ENCODE measurements at places on chromosomes 6 and 20.

GRCh38 chr6:62354261-62354660, 68.2 kb upstream of the KHDRBS2 start:
- DNase-seq = no peak

- no peak for DNase-seq
Measured at GRCh38 chr6:134928151-134928900, 21.6 kb downstream of the ALDH8A1 start.

DNA sequence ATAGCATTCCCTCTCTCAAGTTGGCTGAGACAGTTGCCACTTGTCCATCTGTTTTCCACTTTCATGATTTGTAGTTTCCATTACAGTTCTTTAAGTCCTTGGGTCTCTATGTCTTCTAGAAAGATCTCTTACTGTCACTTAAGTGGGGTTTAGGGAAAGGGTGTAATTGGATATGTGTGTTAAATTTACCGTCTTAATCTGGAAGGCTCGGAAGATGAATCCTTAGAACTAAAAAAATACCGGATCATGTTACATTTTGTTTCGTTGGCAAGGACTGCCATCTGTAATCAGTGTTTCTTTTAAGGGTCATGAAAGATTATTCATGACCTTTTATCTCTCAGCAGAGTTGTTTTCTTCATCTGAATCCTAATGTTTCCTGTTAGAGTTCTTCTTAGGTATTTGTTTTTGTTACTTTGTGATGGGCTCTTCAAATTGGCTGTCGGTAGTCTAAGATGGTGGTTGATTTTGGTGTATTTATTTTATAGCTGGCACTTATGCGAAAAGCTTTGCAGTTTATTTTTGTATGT, 21.8 kb upstream of the BTBD3 start:
- no peak for DNase-seq

DNA sequence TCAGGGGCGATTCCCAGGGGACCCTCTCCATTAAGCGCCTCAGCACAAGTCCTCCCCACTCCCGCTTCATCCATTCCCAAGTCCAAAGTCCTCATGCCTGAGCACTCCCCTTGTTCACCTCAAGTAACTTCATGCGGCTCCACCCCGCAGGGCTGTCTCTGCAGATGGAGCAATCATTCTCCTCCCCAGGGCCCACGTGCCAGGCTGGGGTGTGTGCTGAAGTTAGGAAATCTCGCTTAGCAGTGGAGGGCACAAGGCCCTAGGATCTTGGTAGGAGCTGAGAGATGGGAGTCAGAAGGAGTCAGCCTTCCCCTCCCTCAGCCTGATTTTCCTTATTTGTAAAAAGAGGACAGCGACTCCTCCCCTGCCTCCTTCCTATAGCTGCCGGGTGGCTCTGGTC, 3.5 kb downstream of the TGM3 start:
- DNase-seq = no peak

- no peak for DNase-seq
Measured at GRCh38 chr6:116596815-116597214, 19.5 kb upstream of the RSPH4A start.

DNA sequence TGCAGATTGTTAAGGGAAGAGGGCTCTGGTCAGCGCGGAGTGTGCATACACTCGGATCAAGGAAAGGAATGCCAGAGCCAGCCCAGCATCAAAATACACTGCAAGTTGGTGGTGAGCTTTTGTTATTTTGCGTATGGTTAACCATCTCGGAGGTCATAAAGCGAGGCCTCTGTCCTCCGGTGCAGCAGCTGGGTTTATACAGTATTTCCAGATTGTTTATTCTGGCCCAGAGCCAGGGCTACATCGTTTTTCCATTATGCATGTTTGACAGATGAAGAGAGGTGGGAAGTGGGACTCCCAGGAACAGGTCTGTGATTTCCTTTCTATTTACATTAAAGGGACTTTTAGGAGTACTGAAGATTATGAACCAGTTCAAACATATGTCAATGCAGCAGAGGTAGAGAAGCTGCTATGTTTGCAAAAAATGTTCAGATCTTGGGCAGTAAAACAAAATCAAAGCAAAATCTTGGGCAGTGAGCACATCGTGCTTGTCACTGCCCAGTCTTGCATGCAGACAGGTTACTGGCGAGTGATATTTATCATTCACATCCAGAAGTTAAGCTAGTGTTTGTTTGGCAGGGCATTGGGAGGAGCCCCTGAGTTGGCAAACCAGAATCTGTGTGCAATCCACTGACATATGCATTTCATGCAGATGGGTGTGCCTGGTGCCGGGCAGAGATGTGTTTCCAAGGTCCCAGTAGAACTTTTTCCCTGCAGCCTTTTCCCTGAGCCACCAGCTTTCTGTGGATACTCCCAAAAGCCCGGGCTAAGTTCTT, 256.3 kb upstream of the TAB2 start:
- no peak for DNase-seq

DNA sequence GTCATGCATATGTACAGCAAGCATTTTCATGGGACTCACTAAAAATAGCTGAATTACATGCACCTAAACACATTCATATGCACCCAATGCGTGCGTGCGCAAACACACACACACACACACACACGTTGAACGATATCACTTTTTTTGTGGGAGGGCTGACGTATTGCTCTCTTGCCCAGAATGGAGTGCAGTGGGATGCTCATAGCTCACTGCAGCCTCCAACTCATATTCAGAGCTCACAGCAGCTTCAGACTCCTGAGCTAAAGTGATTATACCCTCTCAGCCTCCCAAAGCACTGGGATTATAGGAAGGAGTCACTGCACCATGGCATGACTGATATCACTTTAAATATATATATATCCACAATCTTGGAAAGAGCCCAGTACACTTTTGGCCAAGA, 620.4 kb upstream of the MANEA start:
- DNase-seq = no peak

GRCh38 chr20:46622165-46622564, 29.1 kb downstream of the SLC13A3 start:
- DNase-seq = no peak

GRCh38 chr6:41921712-41921998, 356 bp downstream of the BYSL start:
- DNase-seq = no peak

GRCh38 chr6:45838451-45838850, 177.2 kb downstream of the CLIC5 start:
- no peak for DNase-seq

DNA sequence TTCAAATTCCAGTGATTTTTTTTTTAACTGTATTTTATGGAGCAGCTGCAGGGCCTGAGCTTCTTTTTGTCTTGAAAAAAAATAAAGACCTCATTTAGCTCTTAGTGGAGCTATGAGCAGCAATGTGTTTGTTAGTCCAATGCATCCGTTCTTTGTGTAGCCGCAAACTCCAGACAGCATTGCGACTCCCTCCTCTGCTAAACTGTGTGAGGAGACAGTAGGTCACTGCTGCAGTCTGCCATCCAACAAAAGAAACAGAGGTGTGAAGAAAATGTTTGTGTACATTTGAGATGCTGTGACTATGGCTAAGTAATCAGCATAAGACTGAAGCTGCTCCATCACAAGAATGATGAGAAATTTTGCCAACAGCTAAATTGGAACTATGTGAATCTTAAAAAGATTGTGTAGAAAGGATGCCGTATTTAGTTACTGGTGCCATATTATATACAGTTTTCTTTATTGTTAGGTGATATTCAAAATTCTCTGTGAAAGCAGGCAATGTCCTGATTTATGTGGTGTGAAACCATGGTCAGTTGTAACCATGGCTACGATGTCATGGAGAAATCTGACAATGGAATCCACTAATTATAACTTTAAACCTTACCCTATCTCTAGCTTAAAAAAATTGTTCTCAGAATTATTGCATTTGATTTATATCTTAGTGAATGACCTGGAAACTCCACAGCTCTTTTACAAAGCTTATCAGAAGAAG, 428.8 kb upstream of the EPHA7 start:
- no peak for DNase-seq

- no peak for DNase-seq
Measured at GRCh38 chr6:163243692-163244589, 170.6 kb upstream of the QKI start.

GRCh38 chr20:50330504-50331313, 140.1 kb downstream of the CEBPB start:
- no peak for DNase-seq

DNA sequence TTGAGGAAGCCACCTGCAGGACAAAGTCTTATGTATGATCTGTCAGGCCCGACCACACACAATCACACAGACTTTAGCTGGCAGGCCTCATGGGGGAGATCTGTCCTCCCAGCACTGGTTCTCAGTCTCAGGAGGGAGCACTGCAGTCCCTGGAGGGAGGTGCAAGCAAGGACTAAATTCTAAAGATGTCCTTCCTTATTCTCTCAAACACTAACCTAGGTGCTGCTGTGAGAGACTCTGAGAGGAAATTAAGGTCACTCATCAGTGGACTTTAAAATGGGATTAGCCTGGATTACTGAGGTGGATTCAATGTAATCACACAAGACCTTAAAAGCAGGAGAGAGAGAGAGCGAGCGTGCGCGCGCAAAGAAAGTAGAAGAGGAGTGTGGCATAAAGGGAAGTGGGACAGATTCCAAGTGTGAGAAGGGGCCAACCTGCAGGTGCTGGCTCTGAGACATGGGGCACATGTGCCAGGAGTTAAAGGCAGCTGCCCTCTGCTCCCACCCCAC, 14.3 kb downstream of the GLO1 start:
- no peak for DNase-seq

DNA sequence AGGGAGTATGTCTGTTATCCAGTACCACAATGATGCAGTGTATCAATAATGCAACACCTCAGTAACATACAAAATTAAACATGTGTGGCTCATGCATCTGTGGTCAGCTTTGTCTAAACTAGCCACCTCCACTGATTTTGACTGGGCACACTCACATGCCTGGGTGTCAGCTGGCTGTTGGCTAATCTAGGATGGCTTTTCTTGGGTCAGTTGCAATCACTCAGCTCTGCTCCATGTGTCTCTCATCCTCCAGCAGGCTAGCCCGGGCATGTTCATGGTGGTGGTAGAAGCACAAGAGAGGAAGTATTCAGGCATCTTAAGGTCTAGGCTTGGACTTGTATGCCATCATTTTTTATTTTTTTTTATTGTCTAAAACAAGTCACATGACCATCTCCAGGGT, 59.3 kb upstream of the JAG1 start:
- DNase-seq = no peak

DNA sequence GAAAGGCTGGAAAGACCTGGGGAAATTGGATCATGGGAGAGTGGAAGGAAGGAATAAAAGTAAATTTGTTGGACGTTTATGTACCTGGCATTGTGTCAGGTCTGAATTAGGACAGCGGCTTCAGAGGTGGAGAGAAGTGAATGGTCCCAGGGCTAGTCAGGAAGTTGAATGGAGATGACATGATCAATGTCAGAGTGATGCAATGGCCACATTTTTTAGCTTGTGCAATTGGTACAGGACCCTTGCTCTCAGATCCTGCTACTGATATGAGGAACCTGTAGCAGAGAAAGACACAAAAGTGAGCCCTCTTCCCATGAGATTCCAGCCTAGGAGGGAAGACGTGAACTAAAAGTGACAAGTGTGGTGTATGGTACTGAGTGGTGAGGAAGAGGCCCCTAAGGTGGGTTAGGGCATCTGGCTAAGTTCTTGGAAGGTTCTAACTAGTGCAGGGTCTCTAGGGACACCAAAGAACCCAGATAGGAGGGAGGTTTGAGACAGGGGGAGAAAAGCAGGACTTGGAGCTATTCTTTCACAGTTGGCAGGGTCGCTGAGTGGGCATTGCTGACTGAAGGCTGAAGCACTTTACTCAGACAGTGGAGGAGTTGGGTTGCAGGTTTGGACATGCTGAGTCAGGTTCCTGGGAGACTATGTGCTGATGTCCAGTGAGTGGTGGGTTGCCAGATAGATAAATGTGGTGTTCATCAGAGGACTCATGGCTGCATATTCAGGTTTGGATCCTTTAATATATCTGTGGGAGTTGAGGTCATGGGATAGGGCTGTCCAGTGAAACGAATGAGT, 266.1 kb upstream of the RNF24 start:
- DNase-seq = no peak

- DNase-seq = no peak
Measured at GRCh38 chr6:134667111-134667510, 282.8 kb downstream of the ALDH8A1 start.
